ENCODE measurements at places on chromosomes 12 and 14.

DNA sequence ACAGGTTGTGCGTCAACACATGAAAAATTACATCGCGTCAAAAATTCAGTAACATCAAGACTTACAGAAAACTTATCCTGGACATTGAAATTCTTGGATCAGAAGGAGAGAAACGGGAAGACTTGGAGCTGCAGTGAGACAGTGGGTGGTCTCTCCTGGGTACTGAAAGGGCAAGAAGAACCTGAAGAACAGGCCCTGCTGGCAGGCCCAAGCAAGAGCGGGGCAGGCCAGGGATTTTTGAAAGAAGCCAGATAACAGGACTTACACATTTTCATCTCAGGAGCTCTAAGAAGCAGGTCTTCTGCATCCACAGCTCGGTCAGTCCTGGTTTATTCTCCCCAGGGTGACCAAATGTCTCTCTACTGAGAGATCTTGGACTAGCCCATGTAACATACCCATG is 466.5 kb upstream of the SOX5 start:
- DNase-seq, result no peak

DNA sequence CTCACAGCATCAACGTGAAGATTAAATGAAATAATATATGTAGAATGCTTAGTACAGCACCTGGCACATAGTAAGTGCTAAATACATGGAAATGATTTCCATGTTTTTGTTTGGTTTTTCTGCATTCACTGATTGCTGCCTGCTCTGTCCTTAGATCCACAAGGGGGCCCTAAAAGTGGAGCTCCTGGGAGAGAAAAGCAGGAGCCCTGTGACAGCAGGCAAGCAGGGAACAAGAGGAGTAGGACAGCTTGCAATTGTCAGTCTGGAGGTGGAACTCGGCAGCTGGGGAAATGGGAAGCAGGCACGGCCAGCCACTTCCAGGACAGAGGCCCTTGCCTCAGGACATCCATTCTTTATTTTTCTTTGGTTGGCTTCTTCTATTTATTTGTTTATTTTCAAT is 292.9 kb downstream of the BMP4 start:
- DNase-seq, result no peak

DNA sequence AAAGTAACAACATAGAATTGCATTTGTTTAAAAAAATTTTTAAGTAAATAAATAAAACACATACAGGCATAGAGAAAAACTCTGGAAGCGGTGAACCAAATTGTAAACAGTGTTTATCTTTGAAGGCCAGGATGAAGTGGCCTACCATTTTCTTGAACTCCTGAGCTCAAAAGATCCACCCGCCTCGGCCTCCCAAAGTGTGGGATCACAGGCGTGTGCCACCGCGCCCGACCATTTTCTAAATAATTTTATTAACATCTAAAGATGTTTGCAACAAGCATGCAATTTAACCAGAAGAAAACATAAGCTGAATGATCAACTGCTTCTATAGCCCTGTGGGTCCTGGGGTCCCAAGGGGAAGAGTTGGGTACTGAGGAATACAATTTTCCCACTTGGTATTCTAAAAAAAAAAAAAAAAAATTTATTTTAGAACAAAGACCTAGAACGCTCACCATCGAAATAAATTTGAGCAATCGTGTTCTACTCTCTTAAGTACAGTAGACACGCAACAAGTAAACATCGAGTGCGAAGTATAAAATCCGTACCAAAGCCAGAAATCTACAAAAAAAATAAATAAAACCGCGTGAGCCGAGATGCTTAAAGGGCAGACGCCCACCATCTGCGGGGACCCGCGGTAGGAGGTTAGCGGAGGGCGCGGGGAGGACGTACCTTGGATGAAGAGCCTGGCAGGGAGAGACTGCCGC is 484 bp downstream of the MIS18BP1 start:
- DNase-seq, result no peak

- no peak for DNase-seq
These were observed 91.3 kb downstream of the NINJ2 start for GRCh38 chr12:571795-572531.

DNA sequence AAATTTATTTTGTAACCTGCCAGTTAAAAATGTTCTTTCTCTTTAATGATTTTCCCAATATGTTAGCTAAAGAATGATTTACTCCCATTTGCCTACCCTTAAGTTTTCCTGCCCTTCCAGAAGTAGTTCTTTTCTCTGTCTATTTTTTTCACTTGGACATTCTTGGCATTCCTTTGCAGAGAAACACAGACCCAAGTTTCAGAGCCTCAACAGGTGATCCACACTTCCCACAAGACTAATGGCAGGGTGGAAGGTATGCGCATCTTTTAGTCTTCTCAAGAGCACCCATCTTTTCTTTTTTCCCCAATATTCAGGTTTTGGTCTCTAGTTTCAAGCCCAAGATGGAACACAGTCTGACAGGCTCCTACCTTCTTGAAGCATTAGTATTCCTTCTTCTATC is 420.7 kb downstream of the ADAMTS20 start:
- no peak for DNase-seq

DNA sequence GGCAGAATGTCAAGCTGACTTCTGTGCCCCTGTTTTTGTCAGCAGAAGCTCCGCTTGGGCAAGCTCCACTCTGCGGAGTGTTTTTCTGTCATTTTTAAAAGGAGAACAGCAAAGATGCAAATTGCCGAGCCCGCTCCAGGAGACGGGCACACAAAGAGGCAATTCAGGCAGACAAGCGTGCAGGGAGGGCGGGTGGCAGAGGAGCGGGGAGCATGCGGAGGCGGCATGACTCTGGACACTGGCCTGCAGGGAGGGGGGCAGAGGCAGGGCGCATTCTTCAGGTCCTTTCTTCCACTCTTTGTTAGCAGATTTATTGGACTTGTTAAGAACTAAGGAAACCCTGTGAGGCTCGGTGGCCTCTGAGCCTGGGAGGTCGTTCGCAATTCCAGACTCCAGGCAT is 187.3 kb upstream of the RMST start:
- no peak for DNase-seq

DNA sequence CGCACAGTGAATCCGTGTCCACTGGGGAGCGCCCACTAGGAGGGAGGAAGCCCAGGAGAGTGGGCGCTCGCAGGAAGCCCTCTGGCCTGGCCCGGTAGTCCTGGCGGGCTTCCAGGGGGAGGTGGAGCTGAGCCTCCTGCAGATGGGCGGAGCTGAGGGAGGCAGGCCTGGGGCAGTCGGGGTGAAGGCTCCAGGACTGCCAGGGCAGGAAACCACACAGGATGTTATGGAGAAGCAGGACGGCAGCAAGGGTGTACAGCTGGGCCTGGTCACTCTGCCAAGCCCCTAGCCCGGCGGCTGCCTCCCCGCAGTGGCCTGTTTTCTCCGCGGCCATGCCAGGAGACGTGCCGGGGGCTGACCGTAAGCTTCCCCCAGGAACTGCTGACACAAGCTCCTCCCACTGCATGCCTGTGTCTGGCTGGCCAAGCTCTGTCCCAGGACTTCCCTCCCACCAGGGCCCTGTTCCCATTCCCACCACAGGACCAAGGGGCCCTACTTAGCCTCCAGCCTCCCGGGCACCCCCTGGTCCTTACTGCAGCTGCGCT is 143.4 kb upstream of the C14orf180 start:
- DNase-seq, result no peak

DNA sequence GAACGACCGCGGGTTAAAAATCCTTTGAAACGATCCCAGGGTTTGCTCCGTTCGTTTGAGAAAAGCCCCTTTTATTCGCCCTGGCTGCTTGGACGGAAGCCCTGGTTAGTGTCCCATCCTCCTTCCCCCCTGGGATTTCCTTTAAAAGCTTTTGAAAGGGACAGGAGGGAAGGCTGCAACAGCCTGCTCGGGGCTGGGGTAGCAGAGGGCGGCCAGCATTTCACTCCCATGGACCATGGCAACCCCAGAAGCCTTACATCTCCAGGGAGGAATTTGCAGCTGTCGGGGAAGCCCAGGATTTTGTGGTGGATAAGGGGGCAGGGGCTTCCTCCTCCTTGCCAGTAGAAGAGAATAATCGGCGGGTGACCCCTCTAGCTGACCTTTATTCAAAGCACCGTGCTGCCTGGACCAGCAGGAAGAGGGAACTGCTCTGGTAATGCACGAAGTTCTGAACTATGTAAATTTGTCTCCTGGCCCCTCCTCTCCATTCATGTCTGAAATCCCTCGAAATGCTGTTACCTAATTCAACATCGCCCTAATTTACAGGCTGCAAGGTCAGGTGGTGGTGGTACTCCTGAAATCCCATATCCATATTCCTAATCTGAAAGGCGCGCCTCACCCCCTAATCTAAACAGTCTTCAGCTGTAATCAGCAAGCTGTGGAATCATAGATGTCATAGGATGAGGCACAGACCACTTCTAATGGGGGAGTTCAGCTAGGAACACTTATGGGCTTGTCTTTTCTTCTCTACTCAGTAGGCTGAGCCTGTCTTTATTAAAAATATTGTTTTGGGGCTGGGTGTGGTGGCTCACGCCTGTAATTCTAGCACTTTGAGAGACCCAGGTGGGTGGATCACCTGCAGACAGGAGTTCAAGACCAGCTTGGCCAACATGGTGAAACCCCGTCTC is 1.0 kb upstream of the CLIP1 start:
- no peak for DNase-seq

- DNase-seq, result no peak
These were observed 54.7 kb upstream of the PLEKHG3 start for GRCh38 chr14:64649383-64649998.

- peak; percentile 63 for DNase-seq
These were observed 595 bp downstream of the KLHL28 start for GRCh38 chr14:44961151-44961553.

- DNase-seq, result no peak
These were observed 117.7 kb downstream of the ZFP36L1 start for GRCh38 chr14:68675233-68675577.

GRCh38 chr14:72318648-72319047 is 386.4 kb downstream of the RGS6 start:
- DNase-seq, result no peak

- peak; percentile 3 for DNase-seq
These were observed 374.4 kb downstream of the DPF3 start for GRCh38 chr14:72519543-72519942.

GRCh38 chr14:51410897-51411296 is 170.8 kb downstream of the TMX1 start:
- no peak for DNase-seq

- DNase-seq, result no peak
These were observed 105.6 kb downstream of the PCNX1 start for GRCh38 chr14:71012888-71013287.

DNA sequence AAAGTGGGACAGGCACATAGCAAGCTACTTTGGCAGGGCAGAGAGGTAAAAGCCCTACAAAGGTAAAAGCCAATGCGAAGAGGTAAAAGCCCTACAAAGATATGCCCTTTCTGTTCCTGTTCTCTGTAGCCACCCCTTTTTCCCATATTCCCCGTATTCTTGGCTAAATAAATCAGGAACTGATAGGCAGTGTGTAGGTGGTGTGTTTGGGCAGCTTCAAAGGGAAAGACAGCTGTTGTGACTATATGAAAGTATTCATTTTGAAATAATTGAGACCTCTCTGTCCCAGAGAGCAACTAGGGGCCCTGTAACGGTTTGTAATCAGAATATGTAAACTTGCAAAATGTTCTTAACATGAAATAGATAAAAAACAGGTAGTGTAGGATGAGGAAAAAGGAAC is 11.3 kb upstream of the SLC41A2 start:
- no peak for DNase-seq

DNA sequence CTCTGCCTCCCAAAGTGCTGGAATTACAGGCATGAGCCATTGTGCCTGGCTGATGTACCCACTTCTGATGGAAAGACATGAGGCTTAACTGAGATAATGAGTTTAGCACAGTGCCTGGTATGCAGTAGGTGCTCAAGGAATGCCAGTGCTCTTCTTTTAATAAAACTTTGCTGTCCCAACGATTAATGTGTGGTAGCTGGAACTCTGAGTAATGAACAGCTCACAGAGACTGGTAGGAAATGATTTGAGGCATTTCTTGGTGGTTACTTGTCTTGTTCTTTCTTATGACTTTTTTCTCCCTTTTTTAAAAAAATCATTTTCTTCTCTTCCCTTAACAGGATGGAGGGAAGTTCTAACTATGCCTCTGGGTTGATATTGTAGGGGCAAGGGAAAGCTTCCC is 235.7 kb upstream of the PWP1 start:
- DNase-seq, result no peak

DNA sequence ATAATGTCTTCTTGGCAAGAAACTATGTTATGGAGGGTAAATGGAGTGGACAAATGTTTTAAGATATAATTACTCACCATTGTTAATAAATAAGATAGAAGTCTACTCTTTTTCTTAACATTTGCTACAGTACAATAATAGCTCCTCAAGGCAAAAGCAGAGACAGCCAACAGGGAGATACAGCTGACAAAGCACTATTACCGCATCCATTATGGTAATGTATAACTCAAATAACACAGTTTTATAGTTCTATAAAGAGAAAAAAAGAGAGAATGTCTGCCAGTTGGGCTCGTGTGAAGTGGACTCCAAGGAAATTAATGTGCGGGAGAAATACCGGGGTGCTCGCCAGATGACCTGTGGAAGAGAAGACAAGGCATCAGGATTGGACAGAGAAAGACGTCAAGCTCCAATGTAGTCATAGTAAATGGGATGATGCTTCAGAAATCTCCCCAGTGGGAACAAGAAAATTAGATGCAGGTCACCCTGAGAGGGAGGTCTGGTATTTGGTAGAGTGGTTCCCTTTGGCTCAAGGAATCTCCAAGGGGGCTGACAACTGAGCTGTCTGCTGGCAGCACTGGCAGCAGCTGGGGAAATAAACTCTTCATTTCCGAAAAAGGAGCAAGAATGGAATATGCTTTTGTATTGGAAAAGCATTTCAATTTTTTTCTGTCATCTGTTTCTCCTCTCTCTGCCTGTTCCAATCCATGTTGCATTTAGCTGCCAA is 343.9 kb downstream of the LRFN5 start:
- no peak for DNase-seq

GRCh38 chr14:96920023-96920422 is 122.8 kb downstream of the VRK1 start:
- no peak for DNase-seq

- DNase-seq, result no peak
These were observed 1.2 kb downstream of the SRGAP1 start for GRCh38 chr12:63845726-63846125.

DNA sequence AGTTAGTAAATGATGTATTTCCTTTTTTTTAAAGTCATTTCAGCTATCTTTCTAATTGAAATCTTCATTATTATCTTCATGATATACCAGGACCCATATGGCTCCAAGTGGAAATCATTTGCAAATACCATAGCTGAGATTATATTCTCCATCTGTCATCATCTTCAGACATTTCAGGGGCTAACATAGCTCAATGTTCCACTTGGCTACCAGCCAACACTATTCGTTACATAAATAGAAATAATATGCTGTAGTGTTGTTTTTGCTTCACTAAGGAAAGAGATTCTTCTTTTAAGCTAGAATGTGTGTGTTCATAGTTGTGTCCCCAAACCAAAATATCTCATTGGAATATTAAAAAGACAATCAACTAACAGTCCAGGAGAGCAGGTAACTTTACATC is 225.1 kb downstream of the DIO2 start:
- DNase-seq, result no peak

DNA sequence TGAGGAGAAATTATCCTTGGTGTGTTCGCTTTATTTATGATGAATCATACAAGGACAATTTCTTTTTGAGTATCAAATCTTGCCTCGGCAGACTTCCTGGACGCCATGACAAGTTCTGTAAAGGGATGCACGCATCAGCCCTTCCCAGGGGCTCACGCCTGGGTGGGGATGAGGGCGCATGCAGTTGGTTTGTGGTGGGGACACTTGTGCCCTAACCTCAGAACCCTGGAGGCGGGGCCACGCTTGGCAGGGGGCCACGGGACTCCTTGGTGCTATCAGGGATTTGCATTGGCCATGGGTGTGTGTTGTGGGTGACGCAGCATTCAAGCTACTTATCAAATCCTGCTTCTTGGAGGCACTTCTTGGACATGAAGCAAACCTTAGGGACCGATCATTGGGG is 143.8 kb upstream of the RTL1 start:
- DNase-seq, result no peak

- DNase-seq, result peak; percentile 53
These were observed 5.3 kb upstream of the UBC start for GRCh38 chr12:124919521-124920352.

Data from activated naive CD8-positive, alpha-beta T cell treated with anti-CD3 and anti-CD28 coated beads for 36 hours (primary cell).